ENCODE measurements at places on chromosomes 3 and 15.

GRCh38 chr3:158790901-158791589 is 10.8 kb upstream of the MFSD1 start:
- no peak for DNase-seq

- peak; percentile 44 for DNase-seq
Measured at GRCh38 chr3:50121072-50122032, 32.6 kb downstream of the RBM5 start.

GRCh38 chr3:151156618-151157216 is 46.3 kb downstream of the GPR171 start:
- DNase-seq = peak; percentile 61

DNA sequence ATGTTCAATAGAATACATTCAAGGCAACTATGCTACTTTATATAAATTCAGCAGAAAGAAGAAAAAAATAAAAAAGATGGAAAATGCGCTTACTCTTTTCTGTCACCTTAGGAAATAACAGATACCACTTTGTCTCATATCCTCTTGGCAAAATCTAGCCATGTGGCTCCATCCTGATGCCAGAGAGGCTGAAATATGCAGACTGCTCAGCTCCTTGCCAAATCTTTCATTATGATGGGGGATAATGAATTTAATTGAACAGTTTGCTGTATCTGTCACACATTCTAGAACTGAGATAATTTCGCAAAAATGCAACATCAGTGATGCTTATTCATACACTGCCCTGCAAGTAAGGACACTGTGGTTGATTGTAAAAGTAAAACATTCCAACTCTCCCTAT is 1081.5 kb downstream of the PLOD2 start:
- no peak for DNase-seq

DNA sequence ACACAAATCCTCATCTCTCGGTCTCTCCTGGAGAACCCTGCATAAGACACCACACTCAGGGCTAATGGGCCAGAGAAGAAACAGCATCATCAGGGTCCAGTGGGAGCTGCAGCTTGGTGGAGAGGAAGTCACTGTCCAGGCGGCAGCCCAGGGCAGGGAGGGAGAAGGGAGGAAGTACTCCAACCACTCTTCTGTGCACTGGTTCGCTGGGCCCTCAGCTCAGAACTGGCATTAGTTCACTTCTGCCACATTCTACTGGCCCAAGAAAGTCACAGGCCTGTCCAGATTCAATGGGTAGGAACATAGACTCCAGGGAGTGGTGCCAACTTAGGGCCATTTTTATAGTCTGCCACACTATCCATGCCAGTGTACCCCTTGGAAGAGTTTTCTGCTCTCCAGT is 169.0 kb downstream of the ABHD5 start:
- DNase-seq = no peak

DNA sequence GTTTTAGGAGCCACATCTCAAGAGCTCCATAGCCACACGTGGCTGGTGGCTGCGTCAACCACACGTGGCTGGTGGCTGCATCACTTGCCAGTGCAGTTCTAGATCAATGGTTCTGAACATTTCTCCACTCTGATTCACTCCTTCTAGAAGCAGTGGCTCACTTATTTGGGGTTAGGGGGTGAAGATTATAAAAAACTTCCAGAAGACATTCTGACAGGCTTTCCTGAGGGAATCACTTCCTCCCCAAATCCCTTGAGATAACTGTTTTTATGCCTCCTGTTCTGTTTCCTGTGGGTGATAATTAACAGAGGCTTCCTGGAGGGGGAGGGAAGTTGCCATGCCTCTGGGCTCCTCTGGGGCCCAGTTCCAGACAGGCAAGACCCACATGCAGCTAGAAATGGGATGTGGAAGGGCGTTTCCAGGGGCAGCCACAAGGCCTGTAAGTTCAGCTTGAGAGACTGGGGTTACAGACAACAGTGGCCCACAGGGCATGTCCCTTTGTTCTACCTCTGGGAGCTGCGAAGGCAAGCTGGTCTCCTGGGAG is 23.6 kb downstream of the HEG1 start:
- no peak for DNase-seq

GRCh38 chr3:108393128-108393900 is 97.0 kb downstream of the HHLA2 start:
- DNase-seq = no peak

- DNase-seq = no peak
Measured at GRCh38 chr3:41117398-41117870, 81.9 kb upstream of the CTNNB1 start.

DNA sequence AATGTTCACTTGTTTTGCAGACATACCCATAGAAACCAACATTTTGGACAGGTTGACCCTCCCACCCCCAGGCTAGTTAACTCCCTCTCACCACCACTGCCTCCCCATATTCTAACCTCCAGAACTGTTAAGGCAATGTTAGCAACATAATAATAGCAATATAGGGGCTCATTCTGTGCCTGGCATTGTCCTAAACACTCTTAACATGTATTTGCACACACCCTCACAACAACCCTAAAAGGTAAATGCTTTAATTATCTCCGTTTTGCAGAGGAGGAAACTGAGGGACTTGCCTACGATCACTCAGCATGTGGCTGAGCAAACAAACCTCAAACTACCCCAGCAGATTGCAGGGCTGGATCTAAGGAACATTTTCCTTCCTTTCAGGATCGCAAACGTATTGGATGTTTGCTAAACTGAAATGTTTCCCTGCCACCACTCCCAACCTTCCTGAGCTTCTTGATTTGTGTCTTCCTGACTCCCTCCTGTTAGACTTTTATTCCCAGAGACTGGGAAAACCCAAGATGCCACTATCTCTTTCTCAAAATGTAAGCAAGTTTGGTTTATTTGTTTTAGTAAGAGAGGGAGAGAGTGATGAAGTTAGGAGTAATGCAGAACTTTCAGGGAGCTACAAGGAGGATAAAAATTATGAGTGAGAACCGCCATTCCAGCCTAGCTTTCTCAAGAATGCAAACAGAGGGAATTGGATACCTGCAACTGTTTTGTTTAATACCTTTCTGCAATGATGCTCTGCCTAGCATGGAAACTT is 1.3 kb downstream of the SCG5 start:
- DNase-seq = no peak

DNA sequence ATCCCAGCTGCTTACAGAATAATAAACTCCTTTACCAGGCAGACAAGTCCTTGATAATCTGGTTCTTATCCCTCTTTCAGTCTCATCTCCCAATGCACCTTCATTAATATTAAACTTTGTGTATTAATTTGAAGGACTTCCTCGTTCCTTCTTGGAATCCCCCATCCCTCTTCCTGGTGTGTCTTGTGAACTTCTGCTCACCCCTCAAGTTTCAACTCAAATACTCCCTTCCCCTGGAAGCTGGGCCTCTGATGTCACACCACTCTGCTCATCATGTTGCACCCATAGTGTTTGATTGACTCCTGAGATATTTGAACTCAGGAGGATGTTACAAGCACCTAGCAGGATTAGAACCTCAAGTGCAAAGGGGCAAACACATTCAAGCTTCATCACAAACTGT is 3.3 kb upstream of the STT3B start:
- DNase-seq = no peak

GRCh38 chr3:129549006-129549800 is 6.2 kb downstream of the H1-8 start:
- DNase-seq = no peak

- no peak for DNase-seq
Measured at GRCh38 chr15:41169781-41170180, 53.7 kb upstream of the INO80 start.

DNA sequence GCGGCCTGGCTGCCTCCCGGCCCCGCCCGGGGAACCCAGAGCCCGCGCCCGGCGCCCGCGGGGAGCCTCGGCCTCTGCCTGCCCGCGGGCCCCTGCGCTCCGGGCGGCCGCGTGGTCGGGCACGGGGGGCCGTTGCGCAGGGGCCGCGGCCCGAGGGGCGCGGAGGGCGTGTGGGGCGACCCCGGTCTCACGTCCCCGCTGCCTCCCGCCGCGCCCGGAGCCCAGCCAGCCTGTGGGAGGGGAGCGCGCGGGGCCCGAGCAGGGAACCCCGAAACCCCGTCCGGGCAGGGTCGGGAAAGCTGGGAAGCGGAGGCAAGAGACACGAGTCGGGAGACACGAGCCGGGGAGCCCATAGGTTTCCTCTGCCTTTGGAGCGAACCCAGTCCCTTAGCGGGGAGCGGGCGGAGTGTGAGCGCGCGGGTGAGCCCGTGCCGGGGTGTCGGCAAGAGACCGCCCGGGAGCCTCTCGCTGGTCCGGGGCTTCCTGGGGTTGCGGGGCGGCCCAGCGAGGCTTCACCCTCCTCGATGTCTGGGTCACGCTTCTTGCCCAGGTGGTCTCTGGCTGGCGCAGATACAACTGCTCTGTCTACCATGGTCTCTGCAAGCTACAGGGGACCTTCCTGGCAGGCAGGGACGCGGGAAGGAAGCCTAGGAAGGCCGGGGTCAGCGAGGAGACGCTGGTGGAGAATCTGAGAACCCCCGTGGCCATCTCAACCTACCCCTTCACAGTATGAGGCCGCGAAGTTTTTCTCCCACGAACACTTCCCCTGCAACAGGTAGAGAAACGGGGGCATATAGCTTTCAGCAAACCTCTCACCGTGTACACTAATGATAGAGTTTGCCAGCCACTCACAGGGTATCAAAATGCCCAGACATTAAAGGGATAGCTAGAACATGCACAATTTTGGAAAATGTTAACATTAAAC is 586 bp downstream of the LRRK1 start:
- no peak for DNase-seq

- no peak for DNase-seq
Measured at GRCh38 chr3:112128843-112129727, 4.0 kb downstream of the GCSAM start.

- DNase-seq = no peak
Measured at GRCh38 chr3:184361532-184361931, at the start of the genes CLCN2 and POLR2H. Gene CLCN2, minus strand, starts transcription at chr3:184361605. Its CDS starts 126 bp downstream, at chr3:184361479. Gene POLR2H, plus strand, starts transcription at chr3:184361710. Its CDS starts 1,783 bp downstream, at chr3:184363493.

- no peak for DNase-seq
Measured at GRCh38 chr15:70376929-70377691, 279.4 kb upstream of the TLE3 start.

- no peak for DNase-seq
Measured at GRCh38 chr3:98730886-98731537, 32.1 kb upstream of the ST3GAL6 start.

DNA sequence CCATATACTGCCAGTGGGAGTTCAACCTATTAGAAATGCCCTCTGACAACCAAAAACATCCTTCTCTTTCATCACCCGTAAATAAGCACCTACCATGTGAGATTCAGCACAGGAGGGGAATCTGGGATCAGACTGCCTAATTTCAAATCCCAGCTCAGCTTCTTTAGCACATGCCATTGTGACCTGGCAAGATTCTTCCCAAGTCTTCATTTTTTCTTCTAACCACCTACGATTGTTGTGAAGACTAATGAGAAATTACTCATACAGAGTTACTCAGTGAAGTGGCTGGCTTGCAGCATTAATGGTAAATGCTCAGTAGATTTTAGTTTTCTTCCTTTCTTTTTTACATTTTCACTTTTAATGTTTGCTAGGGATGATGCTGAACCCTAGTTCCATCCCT is 176.7 kb downstream of the PDZRN3 start:
- no peak for DNase-seq

GRCh38 chr3:126467611-126467955 is 8.1 kb downstream of the ZXDC start:
- no peak for DNase-seq

DNA sequence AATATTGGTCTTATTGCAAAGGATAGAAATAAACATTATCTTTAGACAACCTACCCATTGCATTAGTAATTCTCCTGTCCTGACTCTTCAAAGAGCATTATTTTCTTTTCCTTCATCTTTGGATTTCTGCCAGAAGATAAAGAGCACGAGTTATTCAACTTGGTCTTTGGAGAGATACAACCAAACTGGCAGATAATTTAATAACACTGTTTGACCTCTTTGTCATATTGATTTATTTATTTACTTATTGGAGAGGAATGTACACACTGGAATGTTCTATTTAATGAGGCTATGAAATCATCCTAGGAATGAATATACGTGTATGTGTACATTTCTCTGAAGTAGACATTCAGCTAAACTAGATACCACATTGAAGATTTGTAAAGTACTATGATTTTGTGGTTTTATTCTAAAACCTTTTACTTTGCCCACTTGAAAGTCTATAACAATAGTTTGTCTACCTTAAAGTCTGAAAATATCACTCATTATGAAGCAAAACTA is 462.1 kb downstream of the C3orf38 start:
- DNase-seq = peak; percentile 22

- no peak for DNase-seq
Measured at GRCh38 chr3:21117370-21117769, 633.6 kb downstream of the ZNF385D start.

All from LNCaP clone FGC (cell line).